RCC 7860 (cell line): ENCODE measurements at places on chromosomes 16 and 17.

DNA sequence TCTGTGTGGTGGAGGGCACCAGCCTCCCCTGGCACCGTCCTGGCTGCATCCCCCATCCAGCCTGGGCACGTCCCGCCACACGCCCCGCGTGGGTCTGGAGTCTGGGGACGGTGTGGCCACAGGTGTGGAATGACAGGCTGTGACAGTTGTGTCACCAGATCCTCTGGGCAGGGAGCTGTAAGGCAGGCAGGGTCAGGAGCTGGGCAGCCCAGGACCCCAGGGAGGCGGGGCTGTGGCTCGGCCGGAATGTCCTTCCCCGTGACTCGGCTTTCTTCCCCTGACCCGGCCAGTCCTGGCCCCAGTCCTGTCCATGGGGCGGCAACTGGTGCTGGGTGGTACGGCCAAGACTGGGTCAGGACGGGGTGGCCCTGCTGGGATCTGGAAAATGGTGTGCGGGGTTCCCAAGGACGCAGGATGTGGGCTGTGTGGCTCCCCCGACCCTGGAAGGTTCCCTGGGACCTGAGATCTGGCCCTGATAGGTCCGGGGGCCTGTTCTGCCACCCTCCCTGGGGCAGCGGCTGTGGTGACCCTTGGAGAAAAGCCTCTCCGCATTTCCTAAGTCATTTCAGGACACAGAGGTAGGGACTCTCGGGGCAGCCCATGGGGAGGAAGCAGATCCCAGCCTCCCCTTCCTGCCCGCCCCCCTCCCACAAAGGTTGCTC is 3.3 kb upstream of the SLC16A3 start:
- DNase-seq = no peak

DNA sequence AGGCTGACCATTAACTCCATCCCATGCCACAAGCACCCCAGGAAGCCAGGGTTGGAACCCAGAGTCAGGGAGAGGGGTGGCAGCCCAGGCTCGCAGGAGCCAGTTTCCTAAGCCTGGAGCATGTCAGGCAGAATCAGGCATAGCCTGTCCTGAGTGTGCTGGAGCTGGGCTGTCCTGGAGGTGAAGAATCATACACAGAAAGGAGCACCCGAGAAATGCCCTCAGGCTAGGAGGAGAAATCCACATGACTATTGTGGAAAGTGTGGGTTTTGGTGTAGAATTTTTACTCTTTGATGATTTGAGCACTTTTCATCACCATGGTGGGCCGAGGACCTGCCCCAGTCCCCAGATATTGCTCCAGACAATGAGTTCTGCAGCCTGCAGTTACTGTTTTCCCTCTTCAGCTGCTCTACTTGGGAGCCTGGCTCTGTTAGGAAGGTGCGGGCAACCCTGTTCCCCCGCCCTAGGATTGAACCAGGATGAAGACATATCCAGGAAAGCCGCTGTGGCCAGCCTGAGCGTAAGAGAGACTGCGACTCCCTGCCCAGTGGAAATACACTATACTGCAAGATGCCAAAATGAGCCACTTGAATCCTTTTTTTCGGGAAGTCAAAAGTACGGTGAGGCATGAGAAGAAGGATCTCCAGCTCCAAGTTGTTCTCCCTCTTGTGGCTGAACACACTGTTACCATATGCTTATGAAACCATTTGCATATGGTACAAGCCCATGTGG is 29.0 kb upstream of the HEATR6 start:
- no peak for DNase-seq

DNA sequence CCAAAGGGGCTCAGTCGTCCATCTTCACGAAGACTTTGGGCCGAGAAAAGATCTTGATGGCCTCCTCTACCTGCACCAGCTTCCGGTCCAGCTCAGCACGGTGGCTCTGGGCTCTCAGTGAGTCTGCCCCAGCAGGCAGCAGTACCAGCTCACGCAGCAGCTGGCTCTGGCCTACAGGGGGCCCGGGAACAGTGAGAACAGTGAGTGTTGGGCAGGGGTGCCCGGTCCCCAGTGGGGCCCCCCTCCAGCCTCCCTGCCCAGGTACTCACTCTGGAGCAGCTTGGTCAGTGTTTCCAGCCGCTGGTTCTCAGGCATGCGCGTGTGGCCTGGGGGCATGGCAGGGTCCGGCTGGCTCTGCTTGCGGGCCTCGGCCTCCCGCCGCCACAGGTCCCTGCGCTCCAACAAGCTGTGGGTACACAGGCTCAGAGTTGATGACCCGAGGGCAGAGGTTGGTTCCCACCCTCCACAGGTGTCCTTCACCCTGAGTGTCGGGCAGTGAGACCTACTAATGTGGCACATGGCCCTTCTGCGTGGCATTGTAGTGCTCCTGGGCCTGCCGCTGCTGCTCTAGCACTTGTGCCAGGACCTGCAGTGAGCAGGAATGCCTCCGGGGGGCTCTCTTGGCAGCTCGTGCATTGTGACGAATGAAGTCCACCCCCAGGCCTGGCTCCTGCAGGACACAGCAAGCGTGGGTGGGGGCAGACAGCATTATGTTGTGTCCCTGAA is 2.6 kb downstream of the PARD6A start:
- no peak for DNase-seq

DNA sequence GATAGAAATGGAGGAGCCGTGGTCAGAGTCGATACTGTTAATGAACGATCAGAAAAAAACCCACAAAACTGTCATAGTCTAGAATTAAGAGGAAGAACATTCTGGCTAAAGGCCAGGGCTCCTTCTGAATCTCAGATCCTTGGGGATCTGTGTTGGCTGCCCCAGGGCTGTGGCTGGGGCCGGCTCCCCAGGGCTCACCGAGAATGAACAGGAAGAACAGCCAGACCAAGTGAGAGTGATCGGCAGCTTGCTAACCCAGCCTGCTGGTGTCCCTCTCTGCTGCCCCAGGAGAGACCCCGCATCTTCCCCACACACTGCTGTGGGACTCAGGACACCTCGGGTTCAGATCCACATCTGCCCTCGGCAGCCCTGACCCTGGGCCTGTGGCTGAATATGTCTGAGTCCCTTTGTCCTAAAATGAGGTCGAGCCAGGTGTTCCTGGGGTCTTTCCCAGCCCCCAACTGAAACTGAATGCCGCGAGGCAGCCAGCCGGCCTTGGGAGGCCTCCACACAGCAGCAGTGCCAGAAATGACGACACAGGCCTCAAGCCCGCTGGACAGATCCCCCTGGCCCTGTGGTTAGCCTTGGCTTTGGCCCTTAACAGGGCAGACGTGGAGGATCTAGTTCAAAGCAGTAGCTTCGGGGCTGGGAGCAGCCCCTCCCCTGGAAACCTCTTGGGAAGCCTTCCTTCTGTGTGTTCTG is 23.9 kb upstream of the CLEC18A start:
- DNase-seq = peak; percentile 5

GRCh38 chr16:79845033-79845733 is 244.6 kb upstream of the MAF start:
- no peak for DNase-seq
